Activated T-cell treated with anti-CD3 and anti-CD28 coated beads, Interleukin-2, amount 50 U/mL, for 24 hours (primary cell): ENCODE measurements at places on chromosomes 12 and 14.

GRCh38 chr12:117033382-117034221 lies 65.6 kb downstream of the TESC start:
- peaks cover 12% of the 10 kb centered on the region for H3K36me3 ChIP-seq
- no peak overlapping the region for H3K4me3 ChIP-seq
- no peak for DNase-seq

GRCh38 chr12:65715961-65716360 lies 108.3 kb upstream of the HMGA2 start:
- H3K4me1 ChIP-seq: no peaks in the 10 kb centered on the region
- DNase-seq: no peak

GRCh38 chr12:33575346-33575745 lies 135.7 kb upstream of the SYT10 start:
- no peaks in the 10 kb centered on the region for H3K27me3 ChIP-seq
- H3K4me1 ChIP-seq: no peaks in the 10 kb centered on the region
- no peaks in the 10 kb centered on the region for H3K36me3 ChIP-seq

DNA sequence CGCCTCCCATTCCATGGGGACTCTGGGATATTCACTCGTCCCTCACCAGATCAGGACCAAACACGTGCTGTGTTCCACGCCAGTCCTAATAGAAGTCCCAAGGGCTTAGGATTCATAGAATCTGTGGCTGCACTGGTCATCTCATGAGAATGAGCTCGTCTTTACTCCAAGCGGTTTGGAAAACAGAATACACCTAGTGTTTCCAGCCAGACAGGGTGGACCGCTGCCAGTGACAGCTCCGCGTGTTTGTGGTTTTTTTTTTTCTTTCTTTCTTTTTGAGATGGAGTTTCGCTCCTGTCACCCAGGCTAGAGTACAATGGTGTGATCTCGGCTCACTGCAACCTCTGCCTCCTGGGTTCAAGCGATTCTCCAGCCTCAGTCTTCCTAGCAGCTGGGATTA lies 75.1 kb downstream of the GLT1D1 start:
- H3K27me3 ChIP-seq: peaks cover 2% of the 10 kb centered on the region
- no peak for DNase-seq
- no peaks in the 10 kb centered on the region for H3K36me3 ChIP-seq
- peaks cover 5% of the 10 kb centered on the region for H3K4me1 ChIP-seq
- H3K4me3 ChIP-seq: no peak overlapping the region
- no peak overlapping the region for H3K27ac ChIP-seq

DNA sequence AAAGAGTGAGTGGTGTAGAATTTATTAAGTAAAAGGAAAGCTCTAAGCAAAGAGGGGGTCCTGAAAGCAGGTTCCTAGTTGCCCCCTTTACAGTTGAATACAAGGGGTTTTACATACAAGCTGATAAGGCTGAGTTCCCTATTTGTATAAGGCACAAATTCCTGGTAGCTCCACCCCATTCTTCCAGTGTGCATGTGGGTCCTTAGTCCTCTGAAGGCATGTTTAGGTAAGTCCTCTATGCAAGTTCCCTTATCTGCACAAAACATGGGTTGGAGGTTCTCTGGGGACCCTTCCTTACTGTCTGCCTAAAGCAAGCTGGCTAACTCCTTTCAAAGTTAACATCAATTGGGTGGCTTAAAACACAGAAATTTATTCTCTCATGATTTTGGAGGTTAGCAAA lies 2.9 kb upstream of the FAR2 start:
- no peak for DNase-seq
- H3K36me3 ChIP-seq: peaks cover 1% of the 10 kb centered on the region
- no peak overlapping the region for H3K27ac ChIP-seq
- H3K4me1 ChIP-seq: peaks cover 14% of the 10 kb centered on the region
- H3K4me3 ChIP-seq: no peak overlapping the region
